ENCODE measurements at places on chromosomes 16 and 17.

- H3K36me3 ChIP-seq: peaks cover 17% of the 10 kb centered on the region
- no peaks in the 10 kb centered on the region for H3K4me1 ChIP-seq
- no peak for DNase-seq
- H3K4me3 ChIP-seq: no peak overlapping the region
- no peak overlapping the region for H3K27ac ChIP-seq
- no peaks in the 10 kb centered on the region for H3K27me3 ChIP-seq
Observed at GRCh38 chr17:13000561-13000960, 17.3 kb downstream of the ELAC2 start.

GRCh38 chr16:874366-875181 lies 74.0 kb upstream of the GNG13 start:
- H3K4me3 ChIP-seq: no peak overlapping the region
- no peaks in the 10 kb centered on the region for H3K4me1 ChIP-seq
- H3K27me3 ChIP-seq: no peaks in the 10 kb centered on the region

GRCh38 chr16:12724226-12724625 lies 79.5 kb downstream of the CPPED1 start:
- H3K27me3 ChIP-seq: no peaks in the 10 kb centered on the region
- no peak overlapping the region for H3K27ac ChIP-seq
- DNase-seq: no peak
- H3K36me3 ChIP-seq: no peaks in the 10 kb centered on the region
- no peak overlapping the region for H3K4me3 ChIP-seq
- no peaks in the 10 kb centered on the region for H3K4me1 ChIP-seq

GRCh38 chr17:39229274-39229913 lies 3.6 kb upstream of the STAC2 start:
- DNase-seq: no peak
- H3K4me1 ChIP-seq: peaks cover 12% of the 10 kb centered on the region
- H3K36me3 ChIP-seq: no peaks in the 10 kb centered on the region

GRCh38 chr16:73355981-73356380 lies 308.1 kb upstream of the ZFHX3 start:
- no peaks in the 10 kb centered on the region for H3K4me1 ChIP-seq
- DNase-seq: no peak
- no peaks in the 10 kb centered on the region for H3K27me3 ChIP-seq

DNA sequence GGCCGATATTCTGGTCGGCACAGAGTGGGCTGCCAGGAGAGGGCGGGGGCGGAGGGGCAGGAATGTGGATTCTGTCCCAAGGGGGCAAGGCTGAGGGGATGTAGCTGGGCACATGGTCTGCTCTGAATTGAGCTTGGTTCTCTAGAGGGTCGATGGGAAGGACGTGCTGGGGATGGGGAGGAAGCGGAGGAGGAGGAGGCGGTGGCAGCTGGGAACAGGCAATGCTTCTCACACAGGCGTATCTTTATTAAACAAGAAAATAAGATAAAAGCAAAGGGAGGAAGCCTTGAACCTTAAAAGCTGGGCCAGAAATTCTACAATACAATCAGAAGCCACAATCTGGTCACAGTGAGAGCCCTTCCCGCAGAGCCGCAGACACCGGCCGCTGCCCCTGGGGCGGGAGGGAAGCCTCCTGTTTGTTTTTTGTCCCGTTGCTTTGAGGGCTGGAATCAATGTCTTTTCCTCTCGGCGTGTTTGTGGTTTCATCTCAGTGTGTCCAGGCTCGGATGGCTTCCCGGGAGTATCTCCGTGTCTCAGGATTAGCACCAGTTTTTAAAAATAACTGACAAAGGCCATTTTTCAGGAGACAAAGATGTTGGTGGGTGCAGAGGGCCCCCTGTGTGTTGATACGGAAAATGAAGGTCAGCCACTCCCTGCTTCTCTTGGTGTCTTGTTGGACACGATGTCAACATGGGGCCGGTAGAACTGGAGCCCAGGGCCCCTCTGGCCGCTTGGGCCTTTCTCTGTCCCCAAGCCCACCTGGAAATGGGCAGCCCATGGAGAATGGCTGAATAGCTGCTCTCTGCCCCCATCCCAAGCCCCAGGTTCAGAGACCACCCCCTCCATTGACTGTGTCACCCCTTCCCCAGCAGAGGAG lies 12.3 kb upstream of the SLC7A5 start:
- no peak for DNase-seq
- no peaks in the 10 kb centered on the region for H3K4me1 ChIP-seq
- no peak overlapping the region for H3K4me3 ChIP-seq

GRCh38 chr17:27323538-27324215 lies 29.8 kb downstream of the WSB1 start:
- H3K4me3 ChIP-seq: no peak overlapping the region
- H3K4me1 ChIP-seq: peaks cover 10% of the 10 kb centered on the region
- H3K27me3 ChIP-seq: no peaks in the 10 kb centered on the region
- H3K36me3 ChIP-seq: no peaks in the 10 kb centered on the region
- peak; percentile 61 for DNase-seq

DNA sequence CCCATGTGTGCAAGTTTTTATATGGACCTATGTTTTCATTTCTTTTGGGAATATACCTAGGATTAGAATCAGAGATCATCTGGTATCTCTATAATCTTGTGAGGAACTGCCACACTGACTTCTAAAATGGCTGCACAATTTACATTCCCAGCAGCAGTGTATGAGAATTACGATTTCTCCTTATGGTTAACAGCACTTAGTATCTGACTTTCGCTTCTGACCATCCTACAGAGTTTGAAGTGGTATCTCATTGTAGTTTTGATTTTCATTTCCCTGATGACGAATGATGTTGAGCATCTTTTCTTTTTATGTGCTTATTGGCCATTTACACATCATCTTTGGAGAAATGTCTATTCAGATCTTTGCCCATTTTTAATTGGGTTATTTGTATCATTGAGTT lies 10.0 kb downstream of the C16orf96 start:
- H3K27me3 ChIP-seq: no peaks in the 10 kb centered on the region
- no peaks in the 10 kb centered on the region for H3K36me3 ChIP-seq
- H3K4me3 ChIP-seq: no peak overlapping the region
- no peaks in the 10 kb centered on the region for H3K4me1 ChIP-seq
- H3K27ac ChIP-seq: no peak overlapping the region
- no peak for DNase-seq

DNA sequence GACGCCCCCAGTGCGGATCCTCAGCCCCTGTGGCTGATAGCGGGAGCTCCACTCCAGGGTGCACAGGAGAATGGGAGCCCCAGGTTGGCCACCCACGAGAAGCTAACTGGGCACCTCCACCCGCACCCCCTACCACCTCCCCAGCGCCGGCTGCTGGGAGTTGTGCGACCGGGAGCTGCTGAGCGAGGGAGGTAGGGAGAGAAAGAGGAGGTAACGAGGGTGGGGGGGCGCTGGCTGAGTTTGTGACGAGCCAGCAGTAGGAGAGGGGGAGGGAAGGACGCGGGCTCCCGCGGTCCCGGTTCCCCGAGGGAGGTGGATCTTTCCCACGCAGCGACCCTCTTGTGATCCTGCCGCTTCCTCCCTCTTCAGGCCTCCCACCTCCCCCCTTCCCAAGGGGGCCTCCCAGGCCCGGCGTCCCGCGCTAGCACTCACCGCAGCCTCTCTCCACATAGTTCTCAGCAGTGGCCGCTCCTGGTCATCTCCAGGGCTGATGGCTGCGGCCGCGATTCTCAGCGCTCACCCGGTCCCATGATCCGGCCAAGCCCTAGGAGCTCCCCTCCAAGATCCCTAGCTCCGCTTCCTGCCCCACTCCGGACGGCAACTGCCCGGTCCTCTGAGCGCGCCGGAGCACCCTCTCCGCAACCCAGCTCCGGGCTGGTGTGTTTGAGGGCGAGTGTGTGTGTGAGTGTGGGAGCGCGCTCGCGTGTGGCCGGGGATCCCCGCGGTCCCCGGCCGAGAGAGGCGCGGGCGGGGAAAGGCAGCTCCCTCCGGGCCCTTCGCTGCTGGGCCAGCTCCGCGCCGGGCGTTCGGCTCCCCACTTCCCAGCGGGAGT lies at the start of gene GRIN2A:
Gene GRIN2A, minus strand, starts transcription at position 207 of the 832 bp plus-strand sequence. CDS start 2,017 bp downstream, outside the sequence.
- H3K36me3 ChIP-seq: no peaks in the 10 kb centered on the region
- no peak for DNase-seq
- no peak within 1 kb of the TSS for H3K27ac ChIP-seq
- peaks cover 5% of the 10 kb centered on the region for H3K27me3 ChIP-seq
- peaks cover 6% of the 10 kb centered on the region for H3K4me1 ChIP-seq

DNA sequence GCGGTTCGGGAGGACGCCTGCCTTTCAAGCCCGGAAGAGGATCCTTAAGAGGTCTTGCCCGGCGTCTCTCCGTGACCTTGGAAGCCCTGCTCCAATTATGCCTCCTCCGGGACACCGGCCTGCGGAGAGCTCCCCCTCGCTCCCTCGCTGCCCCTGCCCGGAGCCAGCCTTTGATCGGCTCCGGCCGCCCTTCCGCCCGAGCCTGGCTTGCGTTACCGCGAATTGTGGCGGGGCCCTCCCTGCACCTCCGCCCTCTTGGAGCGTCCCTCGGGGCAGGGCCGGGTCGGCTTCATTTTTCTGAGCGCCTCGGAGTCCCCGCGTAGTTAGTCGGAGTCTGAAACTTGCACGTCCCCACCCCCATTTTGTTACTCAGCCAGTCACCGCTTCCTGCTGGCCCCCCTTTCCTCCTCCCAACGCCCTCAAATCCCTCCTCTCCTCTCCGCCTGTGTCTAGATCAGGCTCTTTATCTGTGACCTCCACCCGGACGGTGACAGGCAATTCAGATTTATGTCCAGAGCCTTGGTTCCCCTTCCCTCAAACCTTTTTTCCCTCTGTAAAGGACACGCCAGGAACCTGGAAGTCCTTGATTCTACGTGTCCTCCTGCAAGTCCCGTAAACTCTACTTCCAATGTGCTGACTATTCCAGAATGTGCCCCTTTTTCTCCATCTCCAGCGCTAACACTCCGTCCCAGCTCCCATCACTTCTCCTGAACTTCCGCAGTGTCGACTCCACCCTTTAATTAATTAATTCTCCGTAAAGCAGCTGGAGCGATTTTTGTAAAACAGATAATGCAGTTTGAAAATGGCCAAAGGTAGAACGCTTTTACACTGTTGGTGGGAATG lies 569 bp upstream of the RABEP2 start:
- peak; percentile 67 for DNase-seq
- H3K27ac ChIP-seq: peak overlapping the region; percentile 99
- H3K4me1 ChIP-seq: peaks cover 7% of the 10 kb centered on the region
- H3K36me3 ChIP-seq: no peaks in the 10 kb centered on the region
- peak overlapping the region; percentile 89 for H3K4me3 ChIP-seq

- DNase-seq: no peak
- peak overlapping the region; percentile 87 for H3K27ac ChIP-seq
- peak overlapping the region; percentile 98 for H3K4me3 ChIP-seq
- peaks cover 10% of the 10 kb centered on the region for H3K4me1 ChIP-seq
- no peaks in the 10 kb centered on the region for H3K27me3 ChIP-seq
Observed at GRCh38 chr17:82213251-82214011, 789 bp upstream of the CCDC57 start.

DNA sequence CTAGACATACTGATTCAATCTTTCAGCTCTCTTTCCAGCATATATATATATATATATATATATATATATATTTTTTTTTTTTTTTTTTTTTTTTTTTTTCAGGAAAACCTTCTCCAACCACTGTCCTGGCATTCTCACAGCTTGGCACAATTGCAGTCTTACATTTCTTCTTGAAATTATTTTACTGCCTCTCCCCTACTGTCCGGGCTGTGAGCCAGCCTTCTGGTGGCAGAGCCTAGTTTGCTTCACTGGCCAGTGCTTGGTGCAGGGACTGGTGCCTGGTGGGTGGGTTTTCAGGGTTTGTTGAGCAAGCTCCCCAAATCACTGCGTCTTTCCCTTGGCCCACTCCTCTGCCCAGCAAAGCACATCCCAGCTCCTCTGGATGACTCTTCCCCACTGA lies 28.5 kb downstream of the PRSS54 start:
- no peaks in the 10 kb centered on the region for H3K27me3 ChIP-seq
- no peak overlapping the region for H3K27ac ChIP-seq
- H3K4me1 ChIP-seq: no peaks in the 10 kb centered on the region
- no peak overlapping the region for H3K4me3 ChIP-seq
- DNase-seq: no peak

DNA sequence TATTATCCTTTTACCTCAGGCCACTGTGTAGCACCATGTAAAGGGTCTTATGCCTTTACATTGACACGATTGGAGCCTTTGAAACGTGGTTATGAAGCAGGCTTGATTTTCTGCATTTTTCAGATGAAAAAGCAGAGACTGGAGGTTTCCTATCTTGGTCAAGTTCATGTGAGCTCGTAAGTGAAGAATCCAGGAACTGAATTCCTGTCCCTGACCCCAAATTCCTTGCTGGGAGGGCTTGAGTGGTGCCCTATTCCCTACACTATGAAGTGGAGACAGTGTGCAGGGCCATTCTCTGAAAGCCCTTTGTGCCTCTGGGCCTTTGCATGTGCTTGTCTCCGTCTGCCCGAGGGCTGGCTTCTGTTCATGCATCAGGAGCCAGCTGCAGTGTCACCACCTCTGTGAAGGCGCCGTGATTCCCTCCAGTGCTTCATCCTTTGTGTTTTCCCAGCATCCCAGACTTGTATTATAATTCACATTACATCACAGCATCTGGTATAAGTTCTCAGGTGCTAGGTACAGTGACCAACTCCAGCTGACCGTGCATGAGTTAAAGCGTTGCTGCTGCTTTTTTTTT lies 181.1 kb downstream of the SNX29 start:
- no peak overlapping the region for H3K4me3 ChIP-seq
- H3K27me3 ChIP-seq: no peaks in the 10 kb centered on the region
- no peaks in the 10 kb centered on the region for H3K4me1 ChIP-seq
- H3K36me3 ChIP-seq: no peaks in the 10 kb centered on the region
- DNase-seq: no peak

GRCh38 chr16:27324851-27325301 lies 11.1 kb downstream of the IL4R start:
- no peaks in the 10 kb centered on the region for H3K27me3 ChIP-seq
- H3K4me3 ChIP-seq: no peak overlapping the region
- DNase-seq: no peak
- H3K36me3 ChIP-seq: no peaks in the 10 kb centered on the region

Data from breast epithelium (tissue), 4 donors.